ENCODE measurements at places on chromosomes 1 and 21.

- no peak for DNase-seq
These were observed 12.2 kb downstream of the SMAP2 start for GRCh38 chr1:40385437-40386358.

GRCh38 chr1:205813755-205814058 is 709 bp upstream of the SLC41A1 start:
- DNase-seq = no peak

DNA sequence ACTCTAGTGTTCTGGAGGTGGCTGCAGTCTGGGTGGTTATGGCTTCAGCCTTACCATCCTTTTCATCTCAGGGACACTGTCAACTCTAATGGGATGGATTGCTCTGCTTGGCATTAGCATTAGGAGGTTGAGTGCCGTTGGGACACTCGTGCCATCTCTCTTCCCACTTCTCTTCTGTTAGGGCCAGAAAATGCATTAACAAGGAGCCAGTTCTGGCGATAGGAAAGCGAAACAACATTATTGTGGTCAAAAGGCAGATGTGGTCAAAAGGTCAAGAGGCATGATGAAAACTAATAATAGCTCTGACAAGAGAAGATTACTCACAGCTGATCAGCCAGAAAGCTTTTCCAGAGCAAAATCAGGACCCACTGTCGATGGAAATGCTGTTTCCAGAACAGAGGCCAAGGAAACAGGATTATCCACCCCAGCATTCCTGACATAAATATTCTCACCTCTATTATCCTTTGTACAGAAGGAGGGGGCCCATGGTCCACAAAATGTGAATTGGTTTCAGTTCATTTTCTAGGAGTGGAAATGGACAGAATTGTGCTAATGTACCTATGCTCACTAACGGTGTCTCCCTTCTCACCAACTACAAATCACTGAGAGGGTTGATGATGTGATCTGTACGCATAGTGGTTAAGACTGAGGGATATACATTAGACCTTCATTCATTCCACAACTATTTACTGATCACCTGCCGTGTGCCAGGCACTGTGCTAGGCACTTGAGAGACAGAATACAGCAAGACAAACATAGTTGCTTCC is 72.0 kb downstream of the ST6GALNAC5 start:
- no peak for DNase-seq

GRCh38 chr1:225371366-225372010 is 56.4 kb downstream of the LBR start:
- DNase-seq = no peak

DNA sequence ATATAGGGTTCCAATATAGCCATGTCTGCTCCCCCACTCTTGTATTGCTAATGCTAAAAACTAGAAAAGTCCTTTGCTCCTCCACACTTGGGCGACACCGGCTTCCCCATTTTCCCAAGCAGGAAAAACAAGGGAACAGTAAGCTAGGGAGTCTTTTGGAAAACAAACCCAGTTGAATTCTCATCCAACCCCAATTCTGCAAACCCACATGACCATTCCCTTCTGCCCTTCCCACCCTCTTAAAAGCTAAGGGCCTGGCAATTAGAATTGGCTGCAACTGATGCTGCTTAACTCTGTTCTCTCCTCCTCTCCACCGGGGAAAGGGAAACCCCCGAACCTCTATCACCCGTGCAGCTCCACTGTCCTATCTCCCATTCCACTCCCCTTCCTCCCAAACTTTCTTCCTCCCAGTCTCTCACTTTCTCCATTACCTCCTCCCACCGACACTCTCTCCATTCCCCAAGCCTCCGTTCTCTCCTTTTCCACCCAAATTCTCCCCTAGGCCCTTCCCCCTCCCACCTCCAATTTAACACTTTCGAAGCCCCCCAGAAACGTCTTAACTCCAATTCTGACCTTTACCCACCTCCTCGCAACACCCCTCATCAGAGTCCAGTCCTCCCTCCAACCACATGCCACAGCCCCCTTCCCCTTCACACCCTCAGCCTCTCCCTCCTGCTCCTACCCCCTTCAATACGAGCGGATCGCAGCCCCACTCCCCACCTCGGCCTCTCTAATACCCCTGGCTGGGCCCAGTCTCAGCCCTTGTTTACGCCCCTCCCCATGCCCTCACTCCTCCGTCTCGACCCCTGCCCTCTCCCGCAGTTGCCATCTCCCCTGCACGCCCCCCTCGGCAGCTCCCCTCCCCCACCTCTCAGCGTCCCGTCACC is 701 bp downstream of the DEDD start:
- DNase-seq = no peak
